Activated CD8-positive, alpha-beta memory T cell treated with anti-CD3 and anti-CD28 coated beads for 1 hour (primary cell): ENCODE measurements at places on chromosomes 11 and 22.

DNA sequence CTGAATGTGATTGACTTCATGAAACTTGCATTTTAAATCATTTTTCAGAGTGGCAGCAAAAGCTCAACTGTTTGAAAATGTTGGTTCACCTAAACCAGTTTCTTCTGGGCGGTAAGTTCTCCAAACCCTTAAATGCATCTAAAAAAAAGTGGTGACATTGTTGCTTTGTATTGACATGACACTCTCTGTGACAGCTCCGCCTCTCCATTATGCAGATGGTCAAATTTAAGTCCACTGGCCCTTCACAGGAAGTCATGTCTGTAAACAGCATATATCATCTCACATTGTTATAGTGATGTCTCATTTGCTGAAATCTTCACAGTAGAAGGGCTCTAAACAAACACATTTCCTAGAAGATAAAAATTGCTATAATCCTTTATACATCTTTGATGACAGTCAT, 150.7 kb downstream of the PGR start:
- DNase-seq, result no peak

DNA sequence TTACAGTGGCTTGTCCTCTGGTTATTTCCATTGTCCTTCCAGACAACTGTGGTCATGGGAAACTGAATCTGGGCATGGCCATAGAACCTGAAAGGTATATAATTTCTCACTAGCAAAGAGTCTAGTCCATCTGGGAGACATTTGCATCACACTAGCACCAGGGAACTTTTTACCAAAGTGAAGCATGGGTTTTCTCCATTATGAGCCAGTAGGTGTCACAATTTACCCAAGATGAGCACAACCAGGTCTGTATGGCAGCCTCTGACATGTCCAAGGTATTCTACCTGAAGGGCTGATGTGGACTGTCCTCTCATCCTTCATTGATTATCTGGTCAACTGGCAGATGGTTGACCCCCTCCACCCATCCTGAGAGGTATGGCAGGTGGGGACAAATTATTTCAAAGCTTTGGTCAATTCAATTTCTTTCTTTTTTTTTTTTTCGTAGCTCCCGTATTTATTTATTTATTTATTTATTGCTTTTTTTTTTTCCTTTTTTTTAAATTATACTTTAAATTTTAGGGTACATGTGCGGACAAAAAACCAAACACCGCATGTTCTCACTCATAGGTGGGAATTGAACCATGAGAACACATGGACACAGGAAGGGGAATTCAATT, 425.9 kb downstream of the TMEM135 start:
- no peak for DNase-seq

DNA sequence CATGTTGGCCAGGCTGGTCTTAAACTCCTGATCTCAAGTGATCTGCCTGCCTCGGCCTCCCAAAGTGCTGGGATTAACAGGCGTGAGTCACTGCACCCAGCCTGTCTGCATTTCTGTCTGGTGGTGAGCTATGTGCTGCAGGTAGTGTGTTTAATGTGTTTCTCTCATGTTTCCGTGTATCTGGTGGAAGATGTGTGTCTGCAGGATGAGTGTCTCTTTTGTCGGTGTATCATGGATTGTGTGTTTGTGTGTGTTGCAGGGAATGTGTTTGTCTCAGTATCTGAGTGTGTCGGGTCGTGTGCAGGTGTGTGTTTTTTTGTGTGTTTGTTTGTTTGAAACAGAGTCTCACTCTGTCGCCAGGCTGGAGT, 16.1 kb downstream of the SCARF2 start:
- no peak for DNase-seq

DNA sequence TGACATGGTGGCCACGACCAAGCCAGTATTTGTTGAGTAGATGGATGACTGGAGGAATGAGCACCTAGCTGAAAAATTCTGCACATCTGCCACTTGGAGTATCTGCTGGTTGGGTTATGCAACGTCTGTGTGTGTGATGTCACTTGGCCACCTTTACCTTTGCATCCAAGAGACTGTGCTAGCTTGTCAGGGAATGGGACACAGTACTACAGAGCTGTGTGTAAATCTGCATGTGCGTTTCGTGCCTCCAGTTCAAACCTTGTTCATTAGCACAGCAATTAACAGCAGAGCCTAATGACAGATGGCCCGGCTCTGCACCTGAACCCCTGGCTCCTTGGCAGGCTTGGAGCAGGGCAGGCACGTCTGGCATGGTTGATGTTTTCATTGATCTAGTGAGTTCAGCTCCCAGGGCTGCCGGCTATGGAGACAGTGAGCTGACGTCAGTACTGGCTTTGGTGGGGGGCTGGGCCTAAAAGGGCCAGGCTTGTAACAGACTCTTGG, 188.4 kb upstream of the NAV2 start:
- no peak for DNase-seq

DNA sequence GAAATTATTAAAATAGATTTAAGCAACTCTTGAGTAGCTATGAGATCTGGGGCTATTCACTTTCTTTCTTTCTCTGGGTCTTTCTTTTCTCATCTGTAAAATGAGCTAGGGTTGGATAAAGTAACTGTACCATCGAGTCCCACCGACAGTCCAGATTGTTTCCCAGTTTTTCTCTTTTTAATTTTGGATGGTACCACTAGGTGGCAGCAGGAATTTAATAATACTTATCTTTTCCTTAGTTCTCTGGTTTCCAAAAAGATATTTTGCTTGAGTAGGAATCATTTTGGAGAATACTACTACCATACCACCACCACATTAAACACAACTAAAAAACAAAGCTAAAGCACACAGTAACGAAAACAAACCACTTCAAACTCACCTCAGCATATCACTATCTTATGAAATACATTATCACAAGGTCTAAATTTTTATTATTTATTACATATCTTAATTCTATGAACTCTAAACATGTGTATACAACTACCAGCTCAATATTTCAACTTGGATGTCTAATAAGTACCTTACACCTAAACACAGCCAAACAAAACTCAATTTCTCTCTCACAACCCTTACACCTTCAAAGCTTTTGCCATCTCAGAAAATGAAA, 584.0 kb downstream of the KCNA4 start:
- DNase-seq, result no peak

GRCh38 chr11:34356576-34356912, 1.3 kb downstream of the ABTB2 start:
- no peak for DNase-seq

GRCh38 chr11:124769806-124770774, 8.0 kb upstream of the ESAM start:
- DNase-seq, result no peak

DNA sequence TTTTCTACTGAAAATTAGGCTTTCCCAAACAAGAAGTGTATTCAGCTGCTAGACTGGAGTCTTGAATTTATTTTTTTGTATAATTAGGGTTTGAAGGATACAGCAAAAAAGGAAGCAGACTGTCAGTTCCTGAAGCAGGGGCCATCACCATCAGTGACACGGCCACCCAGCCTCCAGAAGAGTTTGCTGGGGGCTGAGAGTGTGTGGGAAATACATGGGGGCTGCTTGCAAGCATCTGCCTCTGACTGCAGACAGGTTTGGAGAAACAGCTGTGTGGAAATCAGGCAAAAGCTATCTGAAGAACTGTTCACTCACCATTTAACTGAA, 23.0 kb downstream of the FZD4 start:
- DNase-seq, result no peak

DNA sequence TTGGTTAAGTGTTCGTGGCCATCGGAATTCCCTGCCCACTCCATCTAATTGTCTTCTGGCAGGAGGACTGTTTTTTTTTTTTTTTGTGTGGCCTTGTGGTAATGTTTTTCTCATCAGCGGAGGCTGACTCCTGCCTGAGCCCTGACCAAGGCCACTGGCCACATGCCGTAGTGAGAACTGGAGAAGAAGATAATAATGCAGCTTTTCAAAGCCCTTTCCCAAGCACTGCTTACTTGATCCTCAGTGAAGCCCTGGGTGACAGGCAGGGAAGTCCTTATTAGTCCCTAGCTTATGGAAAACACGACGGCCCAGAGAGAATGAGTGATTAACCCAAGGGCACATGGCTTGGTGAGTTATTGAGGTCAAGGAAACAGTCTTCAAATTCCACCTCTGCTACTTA, 71.2 kb downstream of the ADM start:
- no peak for DNase-seq
